ENCODE measurements at places on chromosomes 16 and 17.

DNA sequence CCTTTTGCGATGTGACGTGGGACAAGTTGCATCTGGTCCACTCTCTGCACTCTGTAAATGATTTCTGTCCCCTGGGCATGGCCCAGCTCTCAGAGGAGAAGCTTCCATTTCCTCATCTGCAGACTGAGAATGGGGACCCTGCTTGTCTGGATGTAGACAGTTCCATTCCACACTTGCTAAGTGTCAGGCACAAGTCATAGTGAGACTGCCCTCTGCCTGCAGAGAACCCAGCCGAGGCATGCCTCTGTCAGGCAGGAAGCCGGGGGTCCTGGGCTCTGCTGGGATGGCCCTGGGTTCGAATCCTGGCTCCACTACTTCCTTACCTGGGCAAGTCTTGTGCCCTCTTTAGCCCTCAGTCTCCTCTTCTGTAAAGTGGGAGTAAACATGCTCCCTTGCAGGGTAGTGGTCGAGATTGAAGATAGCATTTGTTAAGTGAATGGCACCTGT, 4.1 kb downstream of the MAP2K3 start:
- no peak for DNase-seq

DNA sequence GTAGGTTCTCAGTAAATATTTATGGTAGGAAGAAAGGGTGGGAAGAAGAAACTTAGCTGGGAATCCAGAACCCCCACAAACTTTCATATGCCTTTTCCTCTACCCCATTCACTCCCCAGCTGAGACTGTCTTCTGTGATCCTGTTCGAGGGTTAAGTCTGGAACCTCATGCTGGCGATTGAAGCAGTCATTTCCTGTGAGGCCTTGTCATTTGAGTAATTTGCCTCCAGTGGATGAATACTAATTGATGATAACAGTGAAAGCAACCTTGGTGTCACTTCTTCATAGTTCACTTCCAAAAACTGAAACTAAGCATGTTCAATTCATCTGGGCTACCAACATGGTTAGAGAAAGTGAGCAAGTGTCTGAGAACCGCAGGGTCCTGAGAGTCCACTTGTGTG, 401.2 kb downstream of the CDH13 start:
- no peak for DNase-seq

DNA sequence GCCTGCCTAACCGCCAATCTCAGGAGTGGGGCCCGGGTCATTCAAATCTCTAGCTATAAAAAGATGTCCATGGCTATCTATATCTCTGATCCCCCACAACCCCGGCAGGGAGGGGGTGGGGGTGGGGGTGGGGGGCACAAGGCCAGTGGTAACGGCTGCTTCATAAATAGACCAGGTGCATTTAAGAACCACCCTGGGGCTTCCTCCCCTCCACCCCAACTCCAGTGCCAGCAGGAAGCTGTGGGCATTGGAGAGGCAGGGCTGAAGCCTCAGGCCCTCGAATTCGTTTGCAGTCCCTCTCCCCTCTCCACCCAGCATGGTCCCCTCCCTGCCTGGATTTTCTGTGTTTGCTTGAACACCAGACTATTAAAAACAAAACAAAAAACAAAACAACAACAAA, 56.0 kb downstream of the RAP1GAP2 start:
- DNase-seq: no peak

DNA sequence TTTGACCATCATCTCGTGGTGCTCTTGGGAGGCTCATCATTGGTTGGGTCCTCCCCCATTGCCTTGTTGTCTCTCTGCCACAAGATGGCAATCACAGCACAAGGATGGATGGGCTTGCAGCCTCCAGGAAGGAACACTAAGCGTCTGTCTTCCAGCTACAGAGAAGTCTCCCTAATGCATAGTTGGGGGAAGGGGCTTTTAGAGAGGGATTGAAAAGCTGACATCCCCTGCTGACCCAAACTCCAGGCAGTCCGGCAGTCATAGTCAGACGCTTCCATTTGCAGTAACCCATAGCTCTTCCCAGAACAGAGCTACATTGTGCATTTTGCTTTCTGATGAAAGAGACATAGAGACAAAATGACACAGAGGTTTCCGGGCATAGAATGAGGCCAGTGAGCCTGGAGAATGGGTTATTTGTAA, 111.4 kb downstream of the UTP18 start:
- DNase-seq: no peak

- no peak for DNase-seq
Observed at GRCh38 chr17:36197387-36197703, 787 bp upstream of the CCL3L1 start.

DNA sequence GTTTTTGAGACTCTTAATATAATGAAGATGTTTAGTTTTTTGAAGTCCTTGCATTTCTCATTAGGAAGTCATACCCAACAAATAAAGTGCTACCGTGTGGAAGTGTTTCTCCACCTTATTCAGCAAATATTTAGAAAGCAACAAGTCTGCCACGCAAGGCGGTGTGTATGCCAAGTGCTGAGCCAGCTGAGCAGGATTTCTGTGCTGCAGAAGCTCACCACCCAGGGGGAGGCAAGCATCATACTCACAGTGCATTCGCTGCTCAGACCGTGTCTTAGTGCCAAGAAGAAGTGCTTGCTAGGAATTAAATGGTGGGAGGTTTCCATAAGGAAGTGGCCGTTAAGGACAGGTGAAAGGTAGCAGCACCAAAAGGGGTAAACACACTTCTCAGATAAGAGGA, 111.2 kb downstream of the ARHGAP44 start:
- no peak for DNase-seq

- no peak for DNase-seq
Observed at GRCh38 chr17:12047681-12048376, 27.2 kb downstream of the MAP2K4 start.

DNA sequence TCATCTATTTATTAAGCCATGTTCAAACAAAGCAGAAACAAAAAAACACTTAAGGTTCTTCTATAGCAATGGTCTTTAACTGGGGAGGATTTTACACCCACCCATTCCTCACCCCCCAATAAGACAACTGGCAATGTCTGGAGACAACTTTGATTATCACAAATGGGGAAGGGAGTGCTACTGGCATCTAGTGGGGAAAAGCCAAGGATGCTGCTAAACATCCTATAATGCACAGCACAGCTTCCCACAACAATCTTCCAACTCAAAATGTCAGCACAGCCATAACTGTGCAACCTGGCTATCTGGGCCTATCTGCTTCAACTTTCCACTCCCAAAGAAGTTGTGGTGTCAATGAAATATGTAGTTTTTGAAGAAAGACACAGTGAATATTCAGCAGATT, 1044.4 kb downstream of the CDH8 start:
- DNase-seq: no peak

DNA sequence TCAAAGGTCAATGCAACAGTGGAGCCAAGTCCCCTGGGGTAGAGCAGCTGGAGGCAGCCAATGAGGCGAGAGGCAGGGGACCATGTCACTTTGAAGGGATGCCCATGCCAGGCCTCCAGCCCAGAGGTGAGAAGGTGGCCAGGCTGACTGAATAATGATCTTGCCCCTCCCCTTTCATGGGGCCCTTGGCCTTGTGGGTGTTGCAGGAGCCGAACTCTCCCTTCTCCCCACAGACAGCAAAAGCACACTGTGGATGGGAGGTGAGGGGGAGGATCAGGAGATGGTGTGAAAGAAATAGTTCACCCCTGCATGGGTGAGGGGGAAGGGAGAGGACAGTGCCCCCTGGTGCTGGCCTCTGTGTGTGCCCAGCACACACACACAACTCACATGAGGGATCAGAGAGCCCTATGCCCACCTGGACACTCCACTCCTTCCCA, 15.8 kb upstream of the TBX21 start:
- DNase-seq: no peak

GRCh38 chr17:14664511-14664910, 363.6 kb downstream of the HS3ST3B1 start:
- DNase-seq: no peak

DNA sequence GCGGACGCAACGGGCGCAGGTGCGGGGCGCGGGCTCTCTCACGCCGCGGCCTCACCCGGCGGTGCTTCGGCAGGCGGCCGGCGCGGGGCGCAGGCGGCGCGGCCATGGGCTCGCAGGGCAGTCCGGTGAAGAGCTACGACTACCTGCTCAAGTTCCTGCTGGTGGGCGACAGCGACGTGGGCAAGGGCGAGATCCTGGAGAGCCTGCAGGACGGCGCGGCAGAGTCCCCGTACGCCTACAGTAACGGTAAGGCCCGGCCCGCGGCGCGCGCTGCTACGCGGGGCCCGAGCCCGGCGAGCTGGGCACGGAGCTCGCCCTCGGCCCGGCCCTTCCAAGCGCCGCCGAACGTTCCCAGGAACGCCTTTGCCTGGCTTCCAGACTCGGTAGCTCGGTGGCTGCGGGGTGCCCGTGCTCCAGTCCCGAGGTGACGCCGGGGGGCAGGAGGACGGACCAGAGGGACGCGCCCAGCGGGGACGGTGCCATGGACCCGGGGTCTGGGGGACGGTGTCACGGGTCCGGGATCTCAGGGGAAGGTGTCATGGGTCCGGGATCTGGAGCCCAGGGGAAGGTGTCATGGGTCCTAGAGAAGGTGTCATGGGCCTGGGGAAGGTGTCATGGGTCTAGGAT, 435 bp downstream of the RAB40C start:
- peak; percentile 80 for DNase-seq

- no peak for DNase-seq
Observed at GRCh38 chr17:80789356-80789902, 202.2 kb upstream of the CHMP6 start.

DNA sequence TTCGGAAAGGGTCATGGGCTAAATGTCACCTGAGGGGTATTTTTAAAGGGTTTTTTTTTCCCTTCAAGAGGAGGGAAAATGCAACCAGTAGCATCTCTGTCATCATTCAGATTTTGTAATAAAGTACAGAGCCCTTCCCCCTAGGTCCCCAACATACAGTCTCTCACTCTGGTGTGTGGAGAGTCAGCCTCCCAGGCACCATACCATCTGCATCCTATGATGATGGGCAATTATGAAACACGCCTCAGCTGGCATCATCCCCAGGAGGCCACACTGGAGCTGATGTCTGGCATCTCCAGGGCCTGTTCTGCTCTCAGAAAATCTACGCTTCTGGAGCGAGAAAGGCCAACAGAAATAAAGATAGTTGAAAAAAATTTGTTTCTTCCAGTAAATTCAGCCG, 32.0 kb downstream of the TBX4 start:
- no peak for DNase-seq
